ENCODE measurements at places on chromosomes 1 and 21.

DNA sequence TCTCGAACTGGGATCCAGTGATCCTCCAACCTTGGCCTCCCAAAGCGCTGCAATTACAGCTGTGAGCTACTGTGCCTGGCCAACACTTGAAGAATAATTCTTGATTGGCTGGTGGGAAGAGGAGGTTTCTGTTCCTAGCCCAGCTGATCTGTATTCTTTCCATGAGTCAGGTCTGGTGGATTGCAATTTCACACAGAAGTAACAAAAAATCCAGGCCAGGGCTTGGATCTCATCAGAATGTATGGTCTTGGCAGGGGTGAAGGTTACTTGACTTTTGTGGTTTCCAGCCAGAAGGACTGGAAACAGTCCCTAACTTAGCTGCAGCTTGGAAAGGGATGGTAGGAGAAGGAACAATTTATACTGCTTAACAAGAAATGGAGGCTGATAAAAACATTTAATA, 5.1 kb upstream of the HP1BP3 start:
- DNase-seq = no peak

- no peak for DNase-seq
Measured at GRCh38 chr1:67831850-67832513, 1.3 kb downstream of the GNG12 start.

GRCh38 chr1:98707556-98707955, 46.0 kb downstream of the SNX7 start:
- no peak for DNase-seq

DNA sequence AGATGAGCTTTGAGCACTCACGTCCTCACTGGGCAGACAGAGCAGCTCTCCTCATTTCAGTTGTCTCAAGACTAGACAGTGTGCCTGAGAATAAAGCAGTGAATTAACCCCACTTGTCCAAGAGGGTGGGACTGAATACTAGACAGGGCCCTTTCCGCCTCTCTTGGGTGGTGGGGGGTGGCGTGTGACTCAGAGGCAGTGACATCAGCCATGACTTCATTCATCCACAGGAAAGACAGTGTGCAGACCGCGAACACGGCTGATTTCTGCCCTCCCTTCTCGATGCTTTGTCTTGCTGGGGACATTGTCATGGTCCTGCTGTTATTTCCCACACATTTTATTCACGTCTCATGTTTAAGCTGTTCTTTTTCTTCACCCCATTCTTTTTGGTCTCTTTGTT, 64.9 kb downstream of the FGGY start:
- DNase-seq = no peak

GRCh38 chr1:119713749-119714456, 2.2 kb downstream of the PHGDH start:
- no peak for DNase-seq
